Stimulated activated CD4-positive, alpha-beta T cell treated with anti-CD3 and anti-CD28 coated beads, TNF-alpha, amount 100 ng/mL, for 4 hours (primary cell): ENCODE measurements at places on chromosomes 4 and X.

DNA sequence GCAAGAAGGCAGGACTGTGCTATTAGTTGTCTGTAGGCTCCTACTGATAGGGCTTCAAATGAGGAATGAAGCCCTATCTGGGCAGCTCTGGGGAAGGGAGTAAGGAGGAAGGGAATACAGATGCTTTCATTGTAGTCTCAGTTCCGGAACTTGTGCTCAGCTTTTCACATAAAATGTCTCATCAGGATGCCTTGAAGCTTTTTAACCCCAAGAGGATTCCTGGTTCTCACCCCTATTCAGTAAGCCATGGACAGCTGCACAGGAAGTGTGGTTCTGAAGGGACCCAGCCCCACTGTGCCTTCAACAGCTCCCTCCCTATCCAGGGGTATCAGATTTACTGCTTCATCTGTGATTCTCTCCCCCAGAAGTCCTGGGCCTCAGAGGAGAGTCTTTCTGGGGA, 5.0 kb downstream of the ARMCX5 start:
- DNase-seq = no peak

DNA sequence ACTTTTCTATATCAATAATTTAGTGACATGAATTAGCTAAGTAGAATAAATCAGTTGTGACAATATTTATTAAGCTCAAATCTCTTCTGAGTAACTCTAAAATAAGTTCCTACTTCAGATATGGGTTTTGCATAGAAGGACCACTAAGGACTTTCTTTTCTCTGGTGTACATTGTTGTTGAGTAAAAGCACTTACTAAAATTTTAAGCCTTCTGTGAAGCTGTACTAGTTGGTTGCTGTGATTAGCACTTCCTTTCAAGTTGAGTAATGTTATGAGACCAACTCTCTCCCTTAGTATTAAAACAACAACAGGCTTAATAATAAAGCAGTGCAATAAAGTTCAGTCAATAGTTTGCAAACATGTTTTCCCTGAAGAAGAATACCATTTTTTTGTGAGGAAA, 667.4 kb upstream of the NDST4 start:
- DNase-seq = no peak

GRCh38 chr4:144648042-144648441, 2.1 kb downstream of the HHIP start:
- no peak for DNase-seq

DNA sequence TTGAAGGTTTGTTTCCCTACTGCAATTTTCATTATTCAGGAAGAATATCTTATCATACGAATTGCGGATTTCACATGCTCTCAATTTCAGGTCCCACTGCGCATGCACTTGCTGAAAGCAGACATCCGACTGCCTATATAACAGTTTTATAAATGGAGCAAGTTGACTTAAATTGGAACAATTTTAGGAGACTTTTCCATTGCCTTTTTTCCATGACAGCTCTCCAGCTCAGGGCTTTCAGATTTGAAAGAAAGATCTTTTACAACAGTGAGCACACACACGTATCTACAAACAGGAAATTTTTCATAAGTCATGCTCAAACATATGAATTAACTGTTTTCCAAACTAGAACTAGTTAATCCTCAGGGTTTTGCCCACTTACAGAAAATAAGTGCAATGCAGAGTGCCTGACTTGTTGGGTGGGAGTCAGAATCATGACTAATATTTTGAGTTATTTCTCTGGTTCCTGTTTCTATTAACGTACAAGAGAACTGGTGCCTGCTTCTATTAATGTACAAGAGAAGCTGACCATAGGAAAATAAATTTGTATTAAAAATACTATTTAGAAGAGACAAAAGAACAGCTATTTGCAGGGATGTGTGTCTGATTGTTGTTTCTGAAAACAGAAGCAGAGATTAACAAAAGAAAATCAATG, 137.9 kb downstream of the GPC3 start:
- DNase-seq = no peak

GRCh38 chr4:17260166-17260907, 251.6 kb downstream of the QDPR start:
- no peak for DNase-seq

DNA sequence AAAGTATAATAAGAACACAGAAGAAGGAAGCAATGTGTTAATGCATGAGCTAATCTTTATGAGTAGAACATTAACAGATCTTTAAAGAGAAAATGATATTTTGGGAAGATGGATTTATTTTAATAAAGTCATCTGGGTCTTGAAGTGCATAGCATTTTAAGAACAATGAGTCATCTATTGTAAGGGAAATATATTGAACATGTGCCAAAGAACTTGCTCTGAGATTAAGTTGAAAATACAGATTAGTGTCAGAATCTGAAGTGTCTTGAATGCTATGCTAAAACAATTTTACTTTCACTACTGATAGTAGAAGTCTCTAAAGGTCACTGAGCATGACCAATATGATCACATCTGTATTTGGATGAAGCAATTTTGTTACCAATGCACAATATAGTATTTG, 776.7 kb upstream of the GRID2 start:
- DNase-seq = no peak

DNA sequence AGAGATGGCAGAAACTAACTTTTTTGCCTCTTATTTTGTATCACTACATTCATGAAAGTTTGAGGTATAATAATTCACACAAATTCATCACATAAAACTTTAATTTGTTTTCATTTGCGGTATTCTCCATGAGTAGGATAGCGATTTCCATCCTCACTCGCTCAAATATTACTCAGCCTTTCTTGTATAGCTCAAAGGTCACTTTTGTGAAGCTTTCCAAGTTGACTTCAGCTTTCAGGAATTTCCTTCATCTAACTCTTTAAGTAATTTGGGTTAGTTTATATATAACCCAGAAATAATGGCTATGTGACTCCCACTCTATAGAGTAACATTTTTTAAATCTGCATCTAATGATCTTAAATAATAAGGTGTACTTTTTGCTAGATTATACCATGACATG, 314.4 kb downstream of the IL1RAPL1 start:
- no peak for DNase-seq

DNA sequence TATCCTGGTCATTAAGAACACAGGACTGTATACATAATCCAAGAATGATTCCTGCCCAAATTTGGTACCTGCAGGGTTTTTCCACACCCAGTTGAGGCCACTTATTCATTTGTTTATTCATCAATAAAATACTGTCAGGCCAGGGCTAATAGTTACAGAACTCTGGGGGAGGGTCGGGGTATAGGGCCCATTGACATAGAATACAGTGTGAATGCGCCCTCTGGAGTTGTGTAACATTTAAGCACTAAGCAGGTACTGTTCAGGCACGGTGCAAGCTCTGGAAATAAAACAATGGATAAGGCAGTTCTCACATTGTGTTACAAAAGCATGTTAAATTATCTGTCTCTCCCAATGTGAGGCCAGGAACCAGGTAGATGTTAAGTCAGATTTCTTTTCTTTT, 30.8 kb upstream of the LRBA start:
- DNase-seq = no peak

- DNase-seq = no peak
These were observed 4.4 kb downstream of the CDK16 start for GRCh38 chrX:47222751-47223350.

DNA sequence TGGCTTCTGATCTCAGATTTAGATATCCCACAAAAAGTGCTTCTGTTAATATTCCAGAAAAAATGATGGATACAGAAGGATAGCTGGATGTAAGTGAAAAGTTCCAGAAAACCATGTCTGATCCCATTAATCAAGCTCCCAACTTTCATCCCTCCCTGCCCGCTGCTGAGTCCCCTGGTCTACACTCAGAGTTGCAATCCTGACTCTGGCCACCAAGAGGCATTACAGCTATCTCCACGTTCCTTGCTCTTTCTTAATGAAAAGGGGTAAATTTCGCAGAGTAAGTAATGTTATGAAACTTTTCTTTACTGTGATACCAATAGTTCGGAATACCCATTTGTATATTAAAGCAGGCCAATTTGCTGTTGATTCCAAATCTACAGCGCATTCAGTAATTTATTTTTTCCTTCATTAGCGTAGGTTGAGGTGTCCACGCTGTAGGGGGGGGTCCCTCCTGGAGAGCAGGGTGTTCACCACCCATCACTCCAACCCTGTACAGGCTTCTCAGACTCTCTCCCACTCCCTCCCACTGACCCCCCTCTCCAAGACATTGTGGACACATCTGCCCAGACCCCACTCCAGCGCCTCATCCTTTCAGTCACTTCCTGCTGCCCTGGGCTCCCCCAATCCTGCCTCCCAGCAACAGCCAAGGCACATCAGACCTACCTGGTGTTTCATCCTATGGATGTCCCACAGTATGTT, 55.1 kb downstream of the RAB40A start:
- no peak for DNase-seq

DNA sequence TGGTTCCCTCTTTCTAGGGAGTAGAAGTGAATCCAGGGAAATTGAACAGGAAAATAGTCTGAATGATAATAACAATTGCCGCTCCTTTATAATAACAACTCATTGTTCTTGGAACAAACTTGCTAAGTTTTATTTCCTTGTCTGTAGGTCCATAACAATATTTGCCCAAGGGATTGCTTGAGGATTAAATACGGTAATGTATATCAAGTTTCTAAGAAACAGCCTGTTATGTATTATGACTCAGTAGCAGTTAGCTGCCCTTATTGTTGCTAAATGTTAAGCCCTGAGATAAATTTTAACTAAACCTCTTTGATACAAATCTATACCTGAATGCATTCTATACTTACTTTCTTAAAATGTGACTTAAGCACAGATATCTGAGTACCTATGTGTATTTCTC, 215.9 kb upstream of the AADAT start:
- DNase-seq = no peak

DNA sequence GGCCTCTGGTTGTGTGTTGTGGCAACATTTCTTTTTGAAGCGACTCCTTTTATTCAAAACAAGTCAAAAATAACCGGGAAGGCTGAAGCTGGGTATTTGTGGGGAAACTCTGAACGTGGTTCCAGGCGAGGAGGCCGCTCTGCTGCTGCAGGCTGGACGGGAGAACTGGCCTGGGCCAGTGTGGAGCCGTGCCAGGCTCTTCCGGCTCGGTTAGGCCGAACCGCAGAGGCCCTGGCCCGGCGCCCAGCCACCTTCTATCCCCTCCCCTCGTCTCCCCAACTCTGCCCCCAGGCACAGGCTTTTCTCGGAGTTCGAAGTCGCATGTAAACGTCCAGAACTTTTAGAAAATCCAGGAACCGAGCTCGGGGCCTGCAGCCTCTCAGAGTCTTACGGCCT, 2.4 kb upstream of the BCOR start:
- no peak for DNase-seq

GRCh38 chr4:101018836-101019235, 328.5 kb downstream of the PPP3CA start:
- DNase-seq = no peak

DNA sequence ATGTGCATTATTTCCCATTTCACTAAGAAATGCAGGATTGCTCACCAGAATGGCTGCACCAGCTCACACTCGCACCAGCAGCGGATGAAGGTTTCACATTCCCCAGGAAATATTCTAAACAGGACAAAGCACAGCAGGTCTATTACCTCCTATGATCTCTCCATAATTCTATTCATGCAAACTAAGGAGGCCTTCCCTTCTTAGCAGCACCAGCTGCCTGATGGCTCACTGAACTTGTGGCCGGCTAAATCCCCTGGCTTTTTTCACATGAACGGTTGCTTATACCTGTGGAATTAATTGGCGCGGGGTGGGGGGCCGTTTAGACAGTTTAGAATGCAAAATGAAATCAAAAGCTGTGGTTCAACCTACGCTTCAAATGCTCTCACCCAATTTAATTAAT, 73.5 kb upstream of the SRD5A3 start:
- no peak for DNase-seq

- no peak for DNase-seq
These were observed 2.5 kb upstream of the RS1 start for GRCh38 chrX:18674417-18674787.

DNA sequence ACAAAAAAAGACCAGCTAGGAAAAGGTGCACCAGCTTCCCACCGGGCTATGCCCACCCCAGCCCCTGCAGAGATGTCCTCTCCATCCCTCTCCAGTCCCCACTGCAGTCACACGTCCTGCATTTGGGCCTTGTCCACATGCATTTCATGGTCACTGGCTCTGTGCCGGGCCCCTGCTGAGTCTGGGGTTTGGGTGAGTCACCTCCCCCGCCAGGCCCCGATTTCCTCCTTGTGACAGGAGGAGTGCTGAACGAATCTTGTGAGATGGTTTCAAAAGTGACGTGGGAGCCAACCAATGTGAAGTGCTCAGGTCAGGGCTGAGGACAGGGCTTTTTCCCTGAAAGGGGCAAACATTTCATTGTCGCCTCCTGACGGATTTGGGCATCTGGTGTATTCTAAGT, 7.1 kb downstream of the CPZ start:
- DNase-seq = no peak

DNA sequence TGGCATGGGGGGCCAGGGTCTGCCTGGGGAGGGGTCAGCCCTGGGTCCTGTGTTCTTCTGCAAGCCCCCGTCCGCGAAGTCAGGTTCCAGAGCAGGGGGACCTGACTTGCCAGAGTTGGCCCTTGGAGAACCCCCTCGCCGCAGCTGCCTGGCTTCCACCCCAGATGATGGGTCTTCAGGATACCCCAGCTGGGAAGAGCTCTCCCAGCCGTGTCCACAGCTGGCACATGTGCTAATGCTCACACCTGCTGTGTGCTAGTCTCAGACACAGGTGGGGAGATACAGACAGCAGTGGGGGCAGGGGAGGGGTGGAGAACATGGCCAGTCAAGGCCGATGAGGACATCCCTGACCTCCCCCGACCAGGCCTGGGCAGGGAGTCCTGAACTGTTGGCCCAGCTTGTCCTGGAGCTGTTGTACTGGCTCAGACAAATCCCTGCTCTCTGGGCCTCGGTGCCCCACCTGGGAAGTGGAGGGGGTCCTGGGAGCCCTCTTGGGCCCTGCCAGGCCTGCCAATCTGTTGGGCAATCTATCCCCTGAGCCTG, 3.5 kb downstream of the ADRA2C start:
- no peak for DNase-seq

- no peak for DNase-seq
These were observed 35.5 kb upstream of the SORBS2 start for GRCh38 chr4:185847352-185848097.

- no peak for DNase-seq
These were observed 773 bp downstream of the PRMT9 start for GRCh38 chr4:147683188-147683591.

GRCh38 chrX:79167462-79167861, 23.0 kb downstream of the GPR174 start:
- no peak for DNase-seq

DNA sequence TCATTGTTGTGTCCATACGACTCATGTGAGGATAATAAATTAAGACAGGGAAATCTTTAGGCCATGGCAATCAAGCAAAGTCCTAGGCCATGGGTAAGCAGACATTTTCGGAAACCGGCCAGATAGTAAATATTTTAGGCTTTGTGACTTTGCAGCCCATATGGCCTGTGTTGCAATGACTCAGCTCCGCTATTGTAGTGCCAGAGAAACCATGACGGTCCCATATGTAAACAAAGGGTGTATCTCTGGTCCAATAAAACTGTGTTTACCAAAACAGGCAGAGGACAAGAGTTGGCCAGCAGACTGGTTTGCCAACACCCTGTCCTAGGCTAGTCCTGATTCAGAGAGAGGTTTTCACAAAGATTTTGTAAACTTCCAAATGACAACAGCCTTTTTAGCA, 5.0 kb downstream of the FAM114A1 start:
- DNase-seq = no peak

- DNase-seq = no peak
These were observed 2.9 kb downstream of the ANTXR2 start for GRCh38 chr4:80069837-80070731.
